ENCODE measurements at places on chromosomes 7 and 10. TPM values are rescaled to one million over a fixed set of nuclear protein-coding genes. Genes with fewer than 3 reads are reported as not detected.

NPFFR1 gene
- total RNA-seq: 0.47 TPM

DNA sequence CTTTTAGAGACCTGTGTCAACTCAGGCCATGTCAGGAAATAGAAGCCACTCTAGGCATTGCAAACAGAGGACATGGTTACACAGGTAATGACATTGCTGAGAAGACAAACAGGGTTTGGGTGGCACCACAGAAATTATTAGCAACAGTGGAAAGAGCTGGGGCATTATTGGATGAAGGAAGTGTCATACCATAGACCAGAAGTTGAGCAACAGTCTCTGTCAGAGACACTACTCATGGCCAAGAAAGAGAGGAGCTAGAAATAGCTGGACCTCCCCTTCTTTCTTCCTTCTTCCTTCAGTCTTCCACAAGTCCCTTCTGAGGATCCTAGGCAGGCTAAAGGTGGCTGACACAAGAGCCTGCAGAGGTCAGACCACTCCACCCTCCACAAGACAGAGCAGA, 4.2 kb upstream of the LIPA start:
- no peak for DNase-seq

DNA sequence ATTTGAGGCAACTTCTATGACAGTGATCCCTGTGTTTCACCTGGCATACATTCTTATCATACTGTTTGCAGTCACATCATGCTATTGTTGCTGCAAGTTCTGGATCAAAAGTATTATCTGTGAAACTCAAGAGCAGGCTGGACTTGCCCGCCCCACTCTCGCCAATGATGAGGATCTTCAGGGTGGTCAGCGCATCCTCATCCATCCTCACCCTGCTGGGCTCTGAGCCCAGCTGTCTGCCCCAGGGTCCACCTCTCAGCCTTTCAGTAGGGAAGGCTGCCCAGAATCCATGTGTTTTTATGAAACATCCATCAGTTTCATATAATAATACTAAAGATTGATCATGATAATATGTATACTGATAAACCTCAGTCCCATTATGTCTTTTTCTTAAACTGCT, 55.4 kb upstream of the KIF5B start:
- no peak for DNase-seq

DNA sequence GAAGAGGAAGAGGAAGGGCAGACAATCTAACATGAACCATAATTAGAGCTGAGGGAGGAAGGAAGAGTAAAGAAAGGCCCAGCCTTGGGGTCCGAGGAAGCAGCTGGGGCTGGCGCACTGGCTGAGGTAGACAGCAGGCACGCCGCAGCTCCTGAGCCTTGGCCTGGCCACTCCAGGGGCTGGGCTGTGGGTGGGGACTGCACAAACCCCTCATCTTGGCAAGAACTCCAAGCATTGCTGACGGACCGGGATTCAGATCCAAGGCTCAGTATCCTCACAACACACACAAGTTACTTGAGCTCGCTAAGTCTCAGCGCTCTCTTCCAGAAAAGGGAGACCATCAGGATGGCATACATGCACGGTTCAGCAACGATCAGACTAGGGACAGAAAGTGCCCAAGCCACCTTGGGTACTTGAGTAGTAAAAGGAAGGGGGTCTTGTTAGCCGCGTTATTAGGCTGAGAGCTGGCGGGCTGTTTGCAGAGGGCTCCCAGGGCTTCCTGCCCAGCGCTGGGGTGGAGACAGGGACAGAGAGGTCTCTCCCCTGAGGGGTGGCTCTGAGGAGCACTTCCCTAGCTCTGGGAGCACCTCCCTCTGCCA, 4.5 kb downstream of the TNS3 start:
- DNase-seq: no peak

Data from right atrium auricular region (tissue), 2 donors.